Endothelial cell of umbilical vein (primary cell): ENCODE measurements at places on chromosomes 3 and 15.

GRCh38 chr15:25691544-25692430 lies 171.3 kb downstream of the ATP10A start:
- no peak for DNase-seq
- H3K4me3 ChIP-seq: no peak overlapping the region
- no peaks in the 10 kb centered on the region for H3K27me3 ChIP-seq
- H3K36me3 ChIP-seq: no peaks in the 10 kb centered on the region
- H3K27ac ChIP-seq: no peak overlapping the region

GRCh38 chr15:58472221-58472620 lies 40.4 kb downstream of the LIPC start:
- no peak for DNase-seq
- no peak overlapping the region for H3K4me3 ChIP-seq
- H3K27me3 ChIP-seq: no peaks in the 10 kb centered on the region
- no peak overlapping the region for H3K27ac ChIP-seq
- no peaks in the 10 kb centered on the region for H3K36me3 ChIP-seq

- no peak overlapping the region for H3K4me3 ChIP-seq
- no peak overlapping the region for H3K27ac ChIP-seq
- no peak for DNase-seq
- no peaks in the 10 kb centered on the region for H3K4me1 ChIP-seq
Observed at GRCh38 chr15:63166219-63166618, 8.9 kb upstream of the RPS27L start.

GRCh38 chr3:58864480-58864879 lies 185.3 kb downstream of the CFAP20DC start:
- no peaks in the 10 kb centered on the region for H3K27me3 ChIP-seq
- H3K27ac ChIP-seq: no peak overlapping the region
- peaks cover 9% of the 10 kb centered on the region for H3K4me1 ChIP-seq
- peak; percentile 45 for DNase-seq
- no peak overlapping the region for H3K4me3 ChIP-seq

GRCh38 chr15:27272427-27272826 lies 301.4 kb downstream of the GABRG3 start:
- H3K27me3 ChIP-seq: no peaks in the 10 kb centered on the region
- H3K4me3 ChIP-seq: no peak overlapping the region
- H3K4me1 ChIP-seq: no peaks in the 10 kb centered on the region
- no peak overlapping the region for H3K27ac ChIP-seq
- DNase-seq: no peak

DNA sequence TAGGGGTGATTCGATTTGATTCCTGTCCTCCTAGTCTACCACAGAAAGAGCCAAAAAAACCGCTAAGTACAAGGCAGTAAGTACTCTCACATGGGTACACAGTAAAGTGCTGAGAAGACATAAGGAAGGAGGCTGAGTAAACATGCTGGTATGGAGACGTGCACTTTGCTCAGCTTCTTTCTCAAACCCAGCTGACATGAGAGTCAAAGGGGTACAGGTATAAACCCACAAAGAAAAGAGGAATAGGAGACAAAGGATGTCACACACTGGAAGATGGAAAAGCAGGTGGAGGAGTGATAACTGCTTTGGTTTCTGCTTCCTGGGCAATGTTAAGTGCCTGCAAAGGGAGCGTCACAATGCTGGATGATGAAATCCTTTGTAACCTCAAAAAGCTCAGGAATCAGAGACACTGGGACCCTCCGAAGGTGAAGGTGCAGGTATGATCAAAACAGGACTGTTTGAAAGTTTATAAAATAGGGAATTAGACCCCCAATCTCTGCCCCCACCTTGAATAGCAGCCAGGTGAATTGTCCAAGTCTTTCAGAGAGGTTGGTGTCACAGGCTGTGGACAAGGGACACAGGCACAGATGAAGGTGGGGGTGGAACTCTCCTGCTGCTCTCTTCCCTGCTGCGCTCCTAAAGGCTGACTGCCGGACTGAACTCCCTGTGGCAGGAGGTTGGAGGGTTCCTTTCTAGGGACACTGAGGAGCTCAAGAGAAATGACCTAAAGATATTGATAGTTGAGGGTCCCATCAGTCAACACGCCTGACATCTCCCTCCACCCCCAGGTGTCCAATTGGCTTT lies 101.8 kb downstream of the RAB11A start:
- no peaks in the 10 kb centered on the region for H3K4me1 ChIP-seq
- no peak overlapping the region for H3K4me3 ChIP-seq
- no peaks in the 10 kb centered on the region for H3K36me3 ChIP-seq
- DNase-seq: no peak
- H3K27ac ChIP-seq: no peak overlapping the region

DNA sequence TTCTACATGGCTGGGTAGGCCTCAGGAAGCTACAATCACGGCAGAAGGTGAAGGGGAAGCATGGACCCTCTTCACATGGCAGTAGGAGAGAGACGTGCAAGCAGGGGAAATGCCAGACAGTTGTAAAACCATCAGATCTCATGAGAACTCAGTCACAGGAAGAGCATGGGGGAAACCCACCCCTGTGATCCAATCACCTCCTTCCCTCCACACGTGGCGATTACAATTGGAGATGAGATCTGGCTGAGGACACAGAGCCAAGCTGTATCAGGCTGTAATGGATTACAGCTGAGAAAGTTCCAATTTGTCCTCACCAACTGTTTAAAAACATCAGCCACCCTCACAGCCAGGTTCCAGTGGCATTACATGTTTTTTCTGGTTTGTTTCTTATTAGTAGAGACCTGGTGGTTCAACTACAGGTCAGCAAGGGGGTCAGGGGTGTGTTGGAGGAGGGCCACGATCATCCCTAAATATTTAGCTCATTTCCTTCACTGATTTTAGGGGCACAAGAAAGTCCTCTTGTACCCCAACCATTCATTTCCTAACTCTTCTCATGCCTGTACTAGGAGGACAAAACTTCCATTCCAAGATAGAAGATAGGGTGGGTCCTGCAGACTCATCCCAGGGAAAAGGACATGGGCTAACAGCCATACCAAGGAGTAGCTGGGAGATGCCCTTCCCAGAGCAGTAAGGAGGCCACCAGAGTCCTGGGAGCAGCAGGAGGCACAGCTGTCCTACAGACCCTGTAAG lies 54.4 kb downstream of the ANXA2 start:
- H3K36me3 ChIP-seq: peaks cover 32% of the 10 kb centered on the region
- DNase-seq: no peak
- no peak overlapping the region for H3K27ac ChIP-seq

DNA sequence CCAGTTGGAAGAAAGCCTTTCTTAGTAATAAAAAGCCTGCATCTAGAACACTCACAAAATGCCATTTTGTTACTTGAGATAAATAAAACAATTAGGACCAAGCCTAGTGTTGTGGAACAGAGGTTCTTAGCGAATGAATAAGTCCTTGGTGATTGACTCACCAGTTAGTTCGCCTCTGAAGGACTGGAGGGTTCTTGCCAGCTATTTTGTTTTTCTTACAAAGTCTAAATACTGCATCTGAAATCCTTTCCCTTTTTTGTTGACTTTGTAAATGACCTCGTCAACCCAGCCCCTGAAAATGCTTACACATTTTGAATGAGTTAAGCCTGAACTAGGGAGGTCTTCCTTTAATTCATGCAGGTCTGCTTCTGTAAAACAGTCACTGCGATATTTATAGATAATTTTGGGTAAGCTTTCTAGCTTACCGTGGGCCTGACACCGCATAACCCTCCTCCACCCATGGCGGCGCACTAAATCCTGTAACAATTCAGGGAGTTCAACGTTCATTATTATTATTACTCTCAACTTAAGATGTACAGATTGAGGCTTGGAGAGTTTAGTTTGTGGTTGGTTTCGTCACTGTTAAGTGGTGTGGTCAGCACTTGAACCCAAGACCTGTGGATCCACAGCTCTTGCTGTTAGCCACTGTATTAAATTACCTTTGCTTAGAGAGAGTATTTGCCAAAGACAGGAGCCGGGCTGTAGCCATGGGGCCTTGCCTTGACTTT lies 45.0 kb upstream of the SACM1L start:
- peak; percentile 93 for DNase-seq
- peak overlapping the region; percentile 89 for H3K27ac ChIP-seq

GRCh38 chr3:126448136-126448892 lies 27.4 kb downstream of the ZXDC start:
- H3K4me1 ChIP-seq: no peaks in the 10 kb centered on the region
- H3K27me3 ChIP-seq: no peaks in the 10 kb centered on the region
- DNase-seq: no peak

DNA sequence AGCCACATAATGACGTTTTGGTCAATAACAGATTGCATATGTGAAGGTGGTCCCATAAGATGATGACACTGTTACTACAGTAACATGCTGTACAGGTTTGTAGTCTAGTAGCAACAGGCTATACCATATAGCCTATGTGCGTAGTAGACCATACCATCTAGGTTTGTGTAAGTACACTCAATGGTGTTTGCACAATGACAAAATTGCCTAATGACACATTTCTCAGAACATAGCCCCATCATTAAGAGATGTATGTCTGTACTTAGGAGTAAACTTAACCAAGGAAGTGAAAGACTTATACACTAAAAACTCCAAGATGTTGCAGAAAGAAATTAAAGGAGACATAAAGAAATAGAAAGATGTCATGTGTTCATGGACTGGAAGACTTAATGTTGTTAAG lies 66.2 kb downstream of the RPLP1 start:
- no peaks in the 10 kb centered on the region for H3K27me3 ChIP-seq
- no peaks in the 10 kb centered on the region for H3K4me1 ChIP-seq
- H3K27ac ChIP-seq: no peak overlapping the region
- no peak for DNase-seq

- H3K4me1 ChIP-seq: no peaks in the 10 kb centered on the region
- no peak overlapping the region for H3K4me3 ChIP-seq
- no peak for DNase-seq
- no peak overlapping the region for H3K27ac ChIP-seq
Observed at GRCh38 chr15:92510163-92510882, 116.6 kb downstream of the ST8SIA2 start.

GRCh38 chr3:63661242-63661641 lies 8.8 kb downstream of the SNTN start:
- DNase-seq: no peak
- no peak overlapping the region for H3K4me3 ChIP-seq
- H3K36me3 ChIP-seq: no peaks in the 10 kb centered on the region
- no peak overlapping the region for H3K27ac ChIP-seq
- no peaks in the 10 kb centered on the region for H3K27me3 ChIP-seq

DNA sequence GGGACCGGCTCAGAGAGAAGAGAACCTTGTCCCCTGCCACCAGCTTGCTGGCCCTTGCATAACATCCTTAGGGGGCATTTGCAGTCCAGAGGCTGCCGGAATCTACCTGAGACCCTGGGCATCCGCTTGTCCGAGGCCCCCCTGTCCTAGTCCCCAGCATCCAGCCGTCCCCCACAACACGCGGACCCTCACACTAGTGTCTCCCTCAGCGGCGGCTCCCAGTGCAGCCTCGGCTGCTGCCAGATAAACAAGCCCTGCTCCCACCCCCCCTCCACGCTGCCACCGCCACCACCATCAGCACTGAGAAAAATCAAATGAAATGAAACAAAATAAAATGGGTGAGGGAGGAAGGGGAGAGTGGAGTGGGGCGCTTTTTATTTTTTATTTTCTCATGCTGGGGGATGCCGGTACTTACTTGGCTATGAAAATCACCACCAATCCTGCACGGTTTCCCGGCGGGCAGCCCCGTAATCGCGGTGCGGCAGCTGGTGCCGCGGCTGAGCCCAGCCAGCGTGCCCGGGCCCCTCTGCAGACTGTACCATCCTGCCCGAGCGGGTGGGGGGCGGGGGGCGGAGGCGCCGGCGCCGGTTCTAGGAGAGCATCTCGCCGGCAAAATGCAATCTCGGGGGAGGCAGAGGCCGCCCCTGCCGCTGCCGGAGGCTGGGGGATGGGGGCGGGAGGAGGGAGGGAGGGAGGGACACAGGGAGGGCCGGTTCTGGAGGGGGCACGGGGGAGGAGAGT lies at the start of gene ATP2B2:
Gene ATP2B2, minus strand, starts transcription at position 537 of the 741 bp plus-strand sequence. CDS start 56,043 bp downstream, outside the sequence.
- no peaks in the 10 kb centered on the region for H3K36me3 ChIP-seq
- H3K27ac ChIP-seq: no peak within 1 kb of the TSS
- no peaks in the 10 kb centered on the region for H3K4me1 ChIP-seq

DNA sequence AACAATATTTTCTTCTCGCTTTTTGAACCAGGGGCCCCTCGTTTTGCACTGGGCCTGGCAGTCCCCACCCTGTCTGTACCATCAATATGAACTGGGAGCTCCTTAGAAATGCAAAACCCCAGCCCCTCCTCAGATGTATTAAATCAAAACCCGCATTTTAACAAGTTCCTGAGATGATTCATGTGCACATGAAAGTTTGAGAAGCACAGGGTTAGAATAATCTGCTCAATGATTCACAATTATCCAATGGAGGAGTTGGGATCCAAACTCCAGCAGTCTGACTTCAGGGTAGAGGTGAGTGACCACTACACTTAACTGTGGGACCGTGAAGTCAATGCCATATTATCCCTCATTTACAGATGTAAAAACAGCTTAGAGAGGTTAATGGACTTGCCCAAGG lies 256.4 kb downstream of the IGSF11 start:
- DNase-seq: no peak
- no peak overlapping the region for H3K27ac ChIP-seq
- no peaks in the 10 kb centered on the region for H3K36me3 ChIP-seq
- no peaks in the 10 kb centered on the region for H3K27me3 ChIP-seq

- DNase-seq: no peak
- peaks cover 12% of the 10 kb centered on the region for H3K4me1 ChIP-seq
- peak overlapping the region; percentile 29 for H3K27ac ChIP-seq
Observed at GRCh38 chr3:67646586-67647234, 7.7 kb downstream of the SUCLG2 start.

- no peak overlapping the region for H3K4me3 ChIP-seq
- no peaks in the 10 kb centered on the region for H3K36me3 ChIP-seq
- peaks cover 9% of the 10 kb centered on the region for H3K4me1 ChIP-seq
- DNase-seq: no peak
- no peaks in the 10 kb centered on the region for H3K27me3 ChIP-seq
Observed at GRCh38 chr3:38645076-38645475, 4.4 kb downstream of the SCN5A start.

DNA sequence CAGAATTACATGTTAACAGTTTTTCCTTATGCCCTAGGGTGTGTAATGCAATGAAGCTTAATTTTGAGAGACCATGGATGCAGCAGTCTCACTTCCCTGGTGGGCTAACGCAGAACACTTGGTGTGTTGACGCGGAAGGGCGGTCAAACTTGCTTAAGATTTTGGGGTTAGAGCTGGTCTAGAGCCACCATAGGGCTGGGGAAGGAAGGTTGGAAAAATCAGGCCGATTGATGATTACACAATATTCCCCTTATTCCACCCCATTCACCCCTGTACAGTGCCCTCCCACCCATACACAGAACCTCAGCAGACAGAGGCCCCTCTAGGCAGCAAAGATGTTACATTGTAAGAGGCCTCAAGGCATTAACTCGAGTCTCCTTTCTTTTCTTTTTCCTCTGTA lies 24.3 kb downstream of the VGLL4 start:
- peaks cover 28% of the 10 kb centered on the region for H3K4me1 ChIP-seq
- no peak overlapping the region for H3K4me3 ChIP-seq
- DNase-seq: no peak
- H3K27me3 ChIP-seq: no peaks in the 10 kb centered on the region
- no peaks in the 10 kb centered on the region for H3K36me3 ChIP-seq
- no peak overlapping the region for H3K27ac ChIP-seq

GRCh38 chr3:188071636-188072035 lies 82.3 kb upstream of the LPP start:
- no peak overlapping the region for H3K27ac ChIP-seq
- no peaks in the 10 kb centered on the region for H3K27me3 ChIP-seq
- H3K4me1 ChIP-seq: peaks cover 11% of the 10 kb centered on the region
- H3K36me3 ChIP-seq: no peaks in the 10 kb centered on the region
- no peak for DNase-seq
